T-helper 2 cell (primary cell): ENCODE measurements at places on chromosomes 3 and 15.

DNA sequence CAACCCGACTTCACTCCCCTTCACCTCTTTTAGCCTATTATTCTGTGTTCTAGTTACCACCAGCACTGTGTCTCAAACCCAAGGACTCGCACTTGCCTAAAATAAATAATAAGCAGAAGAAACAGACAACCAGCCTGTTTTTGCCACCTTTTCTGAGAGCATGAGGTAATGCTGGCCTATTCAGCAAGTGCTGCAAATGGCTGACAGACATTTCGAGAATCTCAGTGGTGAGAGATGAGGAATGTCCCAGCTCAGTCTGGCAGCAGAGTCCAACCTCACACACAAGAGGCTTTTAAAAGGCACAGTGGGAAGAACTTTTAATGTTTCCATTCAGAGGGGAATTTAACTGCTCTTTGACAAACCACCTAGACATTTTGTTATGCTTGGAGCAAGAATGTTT, 143.3 kb upstream of the GMNC start:
- DNase-seq, result no peak

- no peak for DNase-seq
Observed at GRCh38 chr3:118782755-118783202, 251.9 kb downstream of the IGSF11 start.

GRCh38 chr3:117201901-117202774, 492.6 kb downstream of the TUSC7 start:
- no peak for DNase-seq

DNA sequence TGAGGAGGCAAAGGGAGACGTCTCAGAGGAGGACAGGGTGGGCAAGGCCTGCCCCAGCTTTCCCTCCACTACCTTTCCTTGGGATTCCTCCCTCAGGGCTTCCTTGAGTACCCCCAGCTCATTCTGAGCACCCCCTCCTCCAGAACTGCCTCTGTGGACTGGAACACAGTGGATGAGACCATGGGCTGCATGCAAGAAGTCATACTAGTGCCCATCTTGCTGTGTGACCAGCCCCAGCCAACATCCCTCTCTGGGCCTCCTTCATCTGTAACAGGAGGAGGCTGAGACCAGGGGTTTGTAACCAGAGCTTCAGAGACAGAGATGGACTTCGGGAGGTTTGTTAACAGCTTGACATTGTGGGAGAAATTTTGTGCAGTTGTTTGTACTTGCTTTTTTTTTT, 25.6 kb downstream of the FEM1B start:
- DNase-seq, result no peak

DNA sequence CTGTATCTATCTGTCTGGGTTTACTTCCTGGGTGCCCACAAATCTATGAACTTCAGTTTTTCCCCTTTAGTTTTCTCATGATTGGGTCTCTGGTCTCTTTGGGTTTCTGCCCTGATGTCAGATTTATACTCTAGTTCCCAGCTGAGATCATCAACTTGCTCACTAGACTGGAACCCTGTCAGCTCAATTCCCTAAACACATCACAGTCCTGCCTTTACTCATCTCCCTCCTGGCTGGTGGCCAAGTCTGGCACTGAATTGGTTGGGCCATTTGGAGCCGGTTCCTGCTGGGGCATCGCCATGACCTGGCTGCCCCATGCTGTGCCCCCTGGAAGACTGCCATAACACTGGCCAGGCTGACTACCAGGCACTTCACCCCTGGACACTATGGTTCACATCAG, 345.3 kb downstream of the CHST2 start:
- DNase-seq, result no peak

GRCh38 chr3:138588445-138588844, 5.6 kb downstream of the CEP70 start:
- DNase-seq, result no peak

GRCh38 chr3:159280386-159281191, 478.7 kb downstream of the MFSD1 start:
- no peak for DNase-seq

GRCh38 chr3:147924755-147925154, 515.6 kb downstream of the ZIC1 start:
- no peak for DNase-seq

GRCh38 chr3:122824465-122825381, 29.9 kb downstream of the SLC49A4 start:
- no peak for DNase-seq

DNA sequence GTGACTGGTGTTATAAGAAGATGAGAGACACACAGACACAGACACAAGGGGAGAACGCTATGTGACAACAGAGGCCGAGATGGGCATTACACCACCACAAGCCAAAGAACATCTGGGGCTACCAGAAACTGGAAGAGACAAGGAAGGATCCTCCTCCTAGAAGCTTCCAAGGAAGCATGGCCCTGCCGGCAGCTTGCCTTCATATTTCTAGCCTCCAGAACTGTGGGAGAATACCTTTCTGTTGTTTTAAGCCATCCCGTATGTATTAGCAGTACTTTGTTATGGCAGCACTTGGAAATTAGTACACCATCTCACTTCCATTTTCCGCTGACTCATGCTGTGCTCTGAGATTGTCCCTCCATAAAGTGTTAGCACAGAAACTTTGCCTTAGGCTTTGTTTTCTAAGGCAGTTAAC, 38.7 kb upstream of the CA12 start:
- DNase-seq, result no peak

- no peak for DNase-seq
Observed at GRCh38 chr3:22089284-22089683, 338.3 kb upstream of the ZNF385D start.

- no peak for DNase-seq
Observed at GRCh38 chr3:36911990-36912804, 32.7 kb downstream of the TRANK1 start.

DNA sequence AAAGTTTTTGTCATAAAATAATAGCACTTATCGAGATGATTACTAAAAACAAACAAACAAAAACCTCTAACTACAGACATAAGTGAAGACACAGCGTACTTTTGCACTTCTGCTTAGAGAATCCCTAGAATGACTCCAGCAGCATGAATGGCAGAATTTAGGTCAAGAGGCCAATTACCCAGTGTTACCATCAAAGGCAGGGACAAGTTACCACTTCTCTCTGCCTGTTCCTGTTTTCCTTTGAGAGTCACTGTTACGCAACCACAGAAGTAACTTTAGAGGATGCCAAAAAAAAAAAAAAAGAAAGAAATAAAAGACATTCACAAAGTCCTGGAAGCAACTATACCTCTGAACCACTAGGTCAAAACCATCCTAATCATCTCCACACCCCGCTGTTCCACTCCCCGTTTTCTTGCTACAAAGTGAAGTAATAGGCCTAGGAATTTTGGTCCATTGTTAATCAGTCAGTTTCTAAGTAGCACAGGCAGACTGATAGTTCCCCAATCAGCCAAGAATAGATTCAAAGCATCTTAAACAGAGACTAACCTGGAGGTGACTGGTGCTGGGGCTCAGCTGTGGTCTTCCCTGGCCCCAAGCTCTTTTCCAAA, 41.9 kb downstream of the FMN1 start:
- no peak for DNase-seq

DNA sequence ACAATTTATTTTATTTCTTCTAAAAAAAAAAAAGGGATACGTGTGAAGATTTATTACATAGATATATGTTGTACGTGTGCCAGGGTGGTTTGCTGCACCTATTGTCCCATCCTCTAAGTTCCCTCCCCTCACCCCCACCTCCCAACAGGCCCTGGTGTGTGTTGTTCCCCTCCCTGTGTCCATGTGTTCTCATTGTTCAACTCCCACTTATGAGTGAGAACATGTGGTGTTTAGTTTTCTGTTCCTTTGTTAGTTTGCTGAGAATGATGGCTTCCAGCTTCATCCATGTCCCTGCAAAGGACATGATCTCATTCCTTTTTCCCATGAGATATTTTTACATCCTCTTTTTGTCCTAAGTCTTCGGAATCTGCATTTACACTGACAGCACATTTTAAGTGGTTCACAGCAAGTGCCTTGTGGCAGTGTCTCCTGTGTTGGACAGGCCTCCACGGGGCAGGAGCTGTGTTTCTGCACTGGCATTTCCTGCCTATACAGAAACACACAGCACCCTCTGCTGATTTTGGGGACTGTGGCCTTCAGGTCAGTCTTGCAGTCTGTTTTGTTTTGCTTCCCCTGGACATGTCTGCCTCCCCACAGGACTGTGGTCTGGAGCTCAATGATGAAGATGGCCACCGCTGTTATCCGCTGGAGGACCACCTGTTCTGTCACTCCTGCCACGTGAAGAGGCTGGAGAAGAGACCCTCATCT, 12.7 kb upstream of the SACM1L start:
- no peak for DNase-seq

- DNase-seq, result no peak
Observed at GRCh38 chr15:36885771-36886170, 214.6 kb downstream of the MEIS2 start.

- no peak for DNase-seq
Observed at GRCh38 chr3:184005941-184006507, 11.7 kb downstream of the ABCC5 start.

GRCh38 chr3:64677961-64678716, 9.7 kb downstream of the ADAMTS9 start:
- DNase-seq, result no peak

DNA sequence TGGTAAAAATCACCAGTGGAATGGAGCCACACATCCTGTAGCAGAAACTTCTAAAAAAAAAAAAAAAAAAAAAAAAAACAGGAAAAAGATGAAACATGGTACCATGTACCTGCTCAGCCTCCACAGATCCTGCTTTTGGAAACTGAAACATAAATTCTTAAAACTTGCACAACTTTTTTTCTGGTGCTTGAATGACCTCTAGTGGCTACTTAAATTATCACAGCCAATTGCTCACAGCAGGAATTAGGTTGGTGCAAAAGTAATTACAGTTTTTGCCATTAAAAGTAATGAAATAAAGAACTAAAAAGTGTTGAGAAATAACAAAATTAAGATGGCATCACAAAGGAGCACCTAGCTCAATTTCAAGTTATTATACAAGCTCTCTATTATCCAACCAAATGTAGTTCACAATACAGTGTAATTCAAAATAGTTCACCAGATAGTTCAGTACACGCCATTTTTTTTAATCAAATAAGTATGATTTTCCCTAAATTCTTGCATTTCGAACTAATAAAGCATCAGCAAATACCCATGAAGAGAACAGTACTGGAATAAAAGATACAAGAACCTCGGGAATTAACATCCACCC, 80.6 kb downstream of the ULK4 start:
- no peak for DNase-seq

DNA sequence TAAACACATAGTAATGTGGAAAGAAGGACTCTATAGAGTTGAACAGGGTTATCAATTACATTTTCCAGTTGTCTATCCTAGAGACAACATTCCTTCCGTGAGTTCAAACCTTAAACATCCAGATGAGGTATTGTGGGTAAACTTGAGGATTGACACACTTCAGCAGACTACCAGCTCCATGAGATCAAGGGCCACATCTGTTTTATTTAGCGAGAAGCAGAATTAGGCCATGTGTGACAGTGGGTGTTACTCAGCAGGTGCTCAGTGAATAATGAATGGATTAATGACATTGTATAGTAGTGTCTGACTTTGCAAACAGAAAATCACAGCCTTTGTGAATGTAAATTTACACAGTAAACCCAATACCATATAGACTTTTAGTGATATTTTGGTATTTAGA, 941.1 kb upstream of the CFAP20DC start:
- DNase-seq, result no peak

DNA sequence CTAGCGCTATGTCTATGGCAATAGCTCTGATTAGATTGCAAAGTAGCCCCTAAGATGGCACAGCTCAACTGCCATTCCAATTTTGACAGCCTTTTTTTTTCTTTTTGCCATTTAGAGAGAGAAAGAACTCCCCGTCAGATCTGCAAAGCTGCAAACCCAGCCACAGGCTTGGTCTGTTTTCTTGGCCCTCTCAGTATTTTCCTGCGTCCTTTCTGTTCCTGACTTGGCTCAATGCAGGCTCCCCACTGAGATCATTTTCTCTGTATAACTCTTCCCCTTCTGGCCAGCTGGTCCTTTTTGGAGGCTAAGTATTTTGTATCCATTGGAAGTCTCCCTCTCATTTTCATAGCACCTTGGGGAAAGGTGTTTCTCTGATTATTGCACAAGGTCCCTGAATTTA, 386.7 kb downstream of the UNC13C start:
- DNase-seq, result no peak
